ENCODE measurements at places on chromosomes 2 and 18.
A peak's percentile ranks its signal among the peaks of the same experiment; 100 is the strongest.

- DNase-seq: no peak
These were observed 1.4 kb upstream of the NCOA1 start for GRCh38 chr2:24489465-24490180.

DNA sequence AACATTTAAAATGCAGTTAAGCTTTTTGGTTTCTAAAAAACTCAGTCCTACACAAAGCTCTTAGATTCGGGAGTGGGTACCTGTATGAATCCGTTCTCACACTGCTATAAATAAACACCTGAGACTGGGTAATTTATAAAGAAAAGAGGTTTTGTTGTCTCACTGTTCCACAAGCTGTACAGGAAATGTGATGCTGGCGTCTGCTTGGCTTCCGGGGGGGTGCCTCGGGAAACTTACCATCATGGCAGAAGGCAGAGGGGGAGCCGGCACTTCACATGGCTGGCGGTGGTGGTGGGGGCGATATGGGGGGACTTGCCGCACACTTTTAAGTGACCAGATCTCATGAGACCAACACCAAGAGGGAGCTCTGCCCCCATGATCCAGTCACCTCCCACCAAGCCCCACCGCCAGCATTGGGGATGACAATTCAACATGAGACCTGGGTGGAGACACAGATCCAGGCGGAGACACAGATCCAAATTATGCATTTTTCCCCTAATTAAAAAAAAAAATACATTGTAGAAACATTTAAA is 222.5 kb downstream of the GBX2 start:
- no peak for DNase-seq

GRCh38 chr18:45384137-45384961 is 230.9 kb upstream of the SLC14A2 start:
- DNase-seq: peak; percentile 28

GRCh38 chr2:14235667-14236066 is 396.9 kb upstream of the LRATD1 start:
- no peak for DNase-seq

DNA sequence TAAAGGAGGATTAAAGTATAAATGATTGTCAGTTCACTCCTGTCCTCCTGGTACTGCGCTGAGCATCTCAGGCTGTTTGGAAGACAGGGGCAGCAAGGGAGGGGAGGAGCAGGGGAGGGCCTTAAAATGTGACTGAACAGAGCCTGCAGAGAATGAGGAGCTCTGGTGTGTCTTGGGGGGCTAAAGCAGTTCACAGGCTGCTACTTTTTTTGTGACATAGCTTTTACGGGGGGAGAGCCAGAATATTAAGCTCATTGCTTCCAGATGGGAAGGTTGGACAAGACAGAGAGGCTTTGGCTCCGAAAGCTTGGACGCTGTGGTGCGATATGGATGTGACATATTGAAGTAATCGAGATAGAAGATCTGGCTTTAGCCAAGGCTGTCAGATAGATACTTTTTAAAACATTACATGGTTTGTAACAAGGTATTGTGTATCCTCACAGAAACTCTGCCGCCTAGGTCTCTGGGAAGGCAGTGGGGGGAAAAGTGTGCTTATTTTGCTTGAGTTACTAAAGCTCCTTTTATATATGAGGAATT is 40.5 kb downstream of the RDH14 start:
- no peak for DNase-seq

DNA sequence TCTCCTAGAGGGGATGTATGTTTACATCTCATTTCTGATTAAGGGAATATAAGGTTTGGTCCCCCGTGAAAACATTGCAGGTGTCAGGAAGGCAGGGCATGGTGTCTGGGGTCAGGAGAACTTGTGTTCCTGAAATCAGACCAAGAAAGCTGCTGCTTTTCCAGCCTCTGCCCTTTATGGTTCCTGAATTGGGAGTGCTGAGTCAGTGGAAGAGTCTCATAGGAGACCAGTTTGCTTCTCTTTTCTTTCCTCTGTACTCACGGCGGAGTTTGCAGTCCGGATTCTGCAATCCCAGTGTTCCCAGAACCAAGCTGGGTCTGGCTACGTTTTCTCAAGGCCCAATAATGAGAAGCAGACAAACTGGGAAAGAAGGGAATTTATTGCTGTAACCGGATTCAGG is 5.1 kb upstream of the MARCO start:
- DNase-seq: no peak

GRCh38 chr2:215851082-215851481 is 162.3 kb downstream of the MREG start:
- no peak for DNase-seq

GRCh38 chr18:48153613-48154481 is 223.4 kb upstream of the SMAD2 start:
- DNase-seq: no peak
